Foreskin keratinocyte (primary cell): ENCODE measurements at places on chromosomes 11 and 22. TPM values are rescaled to one million over a fixed set of nuclear protein-coding genes. Genes with fewer than 3 reads are reported as not detected.
A peak's percentile ranks its signal among the peaks of the same experiment; 100 is the strongest.

GRCh38 chr11:590997-591396 is 14.7 kb downstream of the PHRF1 start:
- no peak for DNase-seq

- no peak for DNase-seq
Measured at GRCh38 chr11:101661559-101661958, 77.8 kb upstream of the TRPC6 start.

DNA sequence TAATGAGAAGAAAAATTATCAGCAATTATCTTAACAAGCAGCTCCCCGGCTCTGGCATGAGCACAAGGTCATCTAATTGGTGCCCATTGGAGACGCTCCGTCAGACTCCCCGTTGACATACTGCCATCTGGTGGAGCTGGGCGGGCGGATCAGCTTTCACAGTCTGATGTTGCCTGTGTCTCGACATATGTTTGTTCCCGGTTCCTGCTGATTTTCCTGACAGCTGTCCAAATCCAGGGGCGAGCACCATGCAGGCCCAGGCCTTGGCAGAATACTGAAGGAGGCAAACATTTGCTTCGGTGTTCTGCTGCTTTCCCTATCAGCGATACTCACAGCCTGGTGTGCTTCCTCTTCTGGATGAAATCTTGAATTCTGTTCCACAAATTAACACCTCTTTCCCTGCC is 43.8 kb upstream of the BARX2 start:
- peak; percentile 28 for DNase-seq

GRCh38 chr22:40479126-40479800 is 108.9 kb downstream of the SGSM3 start:
- no peak for DNase-seq

DNA sequence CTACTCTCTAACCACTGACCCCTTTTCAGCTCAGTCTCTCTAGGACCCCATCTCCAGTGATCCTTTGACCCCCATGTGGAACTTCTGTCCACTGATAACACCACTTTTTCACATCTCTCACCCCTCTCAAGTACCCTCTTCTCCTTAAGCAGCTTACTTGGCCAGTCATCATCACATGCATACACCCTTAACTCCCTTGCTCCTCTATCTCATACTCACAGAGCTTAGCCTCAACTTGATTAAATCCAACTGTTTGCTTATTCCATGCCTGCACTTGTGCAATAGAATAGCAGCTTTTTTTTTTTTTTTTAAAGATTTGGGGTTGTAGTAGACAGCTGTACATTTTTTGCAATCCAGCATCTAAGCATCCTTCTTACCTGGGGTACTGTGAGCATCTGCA is 22.2 kb downstream of the AQP11 start:
- DNase-seq = no peak

- no peak for DNase-seq
Measured at GRCh38 chr11:8786933-8787332, 104.3 kb downstream of the RPL27A start.

PARVG gene
- total RNA-seq = not detected in 2 replicates

DNA sequence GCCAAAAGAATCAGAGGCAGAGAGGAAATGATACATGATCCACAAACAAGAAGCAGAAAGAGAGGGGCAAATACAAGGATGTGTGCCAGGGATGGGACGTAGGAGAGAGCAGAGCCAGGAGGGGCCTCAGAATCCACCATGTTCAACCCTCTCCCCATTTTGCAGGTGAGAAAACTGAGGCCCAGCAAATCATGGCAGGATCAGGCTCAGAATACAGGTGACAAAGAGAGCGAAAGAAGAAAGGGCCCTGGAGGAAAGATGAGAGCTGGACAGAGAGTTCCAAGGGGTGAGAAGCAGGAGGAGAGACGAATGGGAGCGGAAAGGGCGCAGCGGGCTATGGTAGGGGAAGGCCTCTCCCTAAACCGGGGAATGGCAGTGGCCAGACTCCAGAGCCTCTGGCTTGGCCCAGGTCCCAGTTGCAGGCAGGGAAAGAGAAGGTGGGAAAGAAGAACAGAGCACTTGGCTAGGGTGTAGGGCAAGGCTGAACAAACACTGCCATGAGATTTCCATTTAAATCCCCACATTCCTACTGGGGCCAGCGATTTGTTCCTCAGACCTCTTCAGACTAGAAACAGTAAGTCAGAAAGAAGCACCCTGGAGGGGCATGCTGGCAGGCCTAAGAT is 44.4 kb upstream of the TSKU start:
- DNase-seq = no peak

DNA sequence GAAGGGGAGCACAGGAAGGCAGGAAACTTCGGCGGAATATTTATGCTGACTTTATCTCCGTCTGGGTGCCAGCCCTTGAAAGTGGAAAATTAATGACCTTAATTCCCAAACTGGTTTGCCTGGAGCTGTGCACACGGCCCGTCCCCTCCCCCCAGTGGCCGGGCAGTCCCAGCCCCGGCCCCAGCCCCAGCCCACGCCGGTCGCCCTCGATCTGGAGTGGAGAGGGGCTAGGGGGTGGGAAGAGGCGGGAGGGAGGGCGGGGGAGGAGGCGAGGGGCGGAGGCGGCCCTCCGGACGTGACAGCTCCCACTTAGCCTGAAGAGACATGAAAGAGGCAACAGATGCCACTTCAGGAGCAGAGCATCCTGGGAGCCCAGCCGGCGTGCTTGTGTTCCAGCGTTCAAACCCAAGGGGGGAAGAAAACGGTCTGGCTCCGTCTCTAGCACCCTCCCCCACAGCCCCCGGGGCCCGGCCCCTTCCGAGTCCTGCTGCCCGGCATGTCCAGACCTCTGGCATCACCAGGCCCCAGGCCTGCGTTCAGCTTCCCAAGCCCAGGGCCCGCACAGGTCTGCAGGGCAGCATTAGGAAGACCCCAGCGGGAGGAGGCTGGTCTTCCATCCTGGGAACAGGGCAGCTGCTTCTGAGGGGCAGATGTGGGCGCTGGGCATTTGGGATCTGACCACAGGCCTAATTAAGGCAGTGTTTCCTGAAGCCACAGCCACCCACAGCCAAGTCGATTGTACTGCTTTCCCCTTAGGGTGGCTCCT is 20.0 kb upstream of the LMO1 start:
- no peak for DNase-seq

- DNase-seq = no peak
Measured at GRCh38 chr11:33358150-33358831, 101.1 kb downstream of the HIPK3 start.

DNA sequence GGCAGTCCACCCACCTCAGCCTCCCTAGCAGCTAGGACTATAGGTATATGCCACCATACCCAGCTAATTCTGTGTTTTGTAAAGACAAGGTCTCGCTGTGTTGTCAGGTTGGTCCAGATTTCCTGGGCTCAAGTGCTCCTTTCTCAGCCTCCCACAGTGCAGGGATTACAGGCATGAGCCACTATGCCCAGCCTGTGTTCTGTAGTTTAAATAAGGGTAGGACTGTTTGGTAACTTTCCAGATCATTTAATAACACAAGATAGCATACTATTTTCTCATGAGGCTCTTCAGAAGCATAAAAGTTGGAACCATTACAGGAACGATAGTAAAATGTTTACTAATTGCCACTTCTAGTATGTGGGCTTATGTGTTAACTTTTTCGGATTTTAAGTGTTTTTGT is 38.0 kb upstream of the GRIK4 start:
- no peak for DNase-seq

HEPACAM gene
- total RNA-seq = not detected in 2 replicates

DNA sequence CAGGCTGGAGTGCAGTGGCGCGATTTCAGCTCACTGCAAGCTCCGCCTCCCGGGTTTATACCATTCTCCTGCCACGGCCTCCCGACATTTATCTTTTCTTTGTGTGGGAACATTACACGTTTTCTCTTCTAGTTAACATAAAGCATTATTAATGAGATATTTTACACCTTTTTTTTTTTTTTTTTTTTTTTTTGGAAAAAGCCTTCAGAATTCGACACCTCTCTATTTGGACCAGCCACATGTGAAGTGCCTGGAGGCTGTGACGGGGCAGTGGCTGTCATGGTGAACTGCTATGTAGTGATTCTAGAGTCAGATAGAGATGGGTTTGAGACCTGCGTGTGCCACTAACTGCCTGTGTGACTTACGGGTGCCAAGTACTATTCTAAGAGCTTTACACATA is 64.3 kb downstream of the SMIM38 start:
- no peak for DNase-seq

DNA sequence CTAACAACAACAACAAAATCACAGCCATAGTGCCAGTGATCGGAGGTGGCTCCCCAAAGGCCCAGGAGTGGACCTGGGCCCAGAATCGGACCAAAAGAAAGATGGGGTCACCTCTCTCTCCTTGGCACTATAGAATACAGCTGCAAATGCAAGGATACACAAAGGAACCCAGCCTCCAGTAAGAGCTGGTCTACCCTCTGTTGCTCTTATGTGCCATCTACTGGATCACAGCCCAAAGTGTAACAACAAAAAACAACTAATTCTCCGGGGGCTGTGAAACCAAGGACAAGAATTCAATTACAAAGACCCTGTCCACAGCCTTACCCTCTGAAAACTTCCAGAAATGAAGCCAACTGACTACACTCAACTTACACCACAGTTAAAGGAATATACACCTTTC is 21.6 kb downstream of the OR8G5 start:
- no peak for DNase-seq

ESAM gene
- total RNA-seq = not detected in 2 replicates

DNA sequence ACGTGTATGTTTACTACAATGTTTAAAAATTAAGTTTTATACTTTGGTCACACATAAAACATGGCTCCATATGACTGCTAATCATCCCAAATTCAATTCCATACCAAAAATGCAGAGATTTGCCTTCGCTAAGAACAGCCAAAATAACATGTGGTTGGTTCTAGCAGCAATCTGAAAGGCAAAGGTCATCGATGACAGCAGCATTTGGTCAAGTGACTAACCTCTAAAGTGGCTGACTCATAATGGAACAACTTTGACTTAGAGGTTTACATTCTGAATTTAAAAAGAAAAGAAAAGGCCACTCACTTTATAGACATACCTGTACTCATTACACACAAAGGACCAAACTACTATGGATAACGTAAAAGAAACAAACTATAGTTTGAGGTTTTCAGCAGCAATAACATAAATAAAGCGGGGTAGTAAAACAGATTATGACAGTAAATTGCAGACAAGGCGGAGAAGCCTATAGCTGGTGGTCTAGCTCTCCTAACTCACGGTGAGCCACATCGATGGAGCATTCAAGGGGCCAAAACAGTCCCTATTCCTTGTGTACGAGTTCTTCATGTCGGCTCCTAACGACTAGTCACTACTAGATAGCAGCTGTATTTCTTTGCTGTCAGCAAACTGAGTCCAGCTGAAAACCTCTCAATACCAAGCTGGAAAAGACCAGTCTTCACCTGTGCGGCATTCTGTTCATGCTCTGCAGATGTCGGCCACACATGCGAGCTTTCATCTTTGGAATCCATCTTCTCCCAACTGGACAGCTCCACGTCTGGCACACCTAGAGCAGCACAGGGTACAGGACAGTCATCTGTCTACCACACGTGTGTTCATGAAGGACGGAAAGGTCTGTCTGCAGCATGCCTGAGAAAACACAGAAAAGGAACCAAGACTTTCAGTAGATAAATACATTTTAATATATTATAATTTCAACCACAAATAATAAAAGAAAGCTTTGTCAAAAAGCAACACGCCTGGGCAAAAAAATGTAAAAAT is 42.1 kb downstream of the PRDM10 start:
- peak; percentile 79 for DNase-seq

OR56A1 gene
- not detected in 2 replicates for total RNA-seq

OR8A1 gene
- total RNA-seq = not detected in 2 replicates

GRCh38 chr11:69594481-69594880 is 46.5 kb upstream of the CCND1 start:
- DNase-seq = no peak

GRCh38 chr11:57653163-57653562 is 3.5 kb upstream of the YPEL4 start:
- DNase-seq = no peak

GRCh38 chr11:7533199-7534041 is 19.6 kb downstream of the PPFIBP2 start:
- DNase-seq = no peak

GRCh38 chr11:32088117-32088941 is 2.5 kb upstream of the RCN1 start:
- peak; percentile 88 for DNase-seq

SMIM35 gene
- total RNA-seq = not detected in 2 replicates

HTR3B gene
- not detected in 2 replicates for total RNA-seq

DNA sequence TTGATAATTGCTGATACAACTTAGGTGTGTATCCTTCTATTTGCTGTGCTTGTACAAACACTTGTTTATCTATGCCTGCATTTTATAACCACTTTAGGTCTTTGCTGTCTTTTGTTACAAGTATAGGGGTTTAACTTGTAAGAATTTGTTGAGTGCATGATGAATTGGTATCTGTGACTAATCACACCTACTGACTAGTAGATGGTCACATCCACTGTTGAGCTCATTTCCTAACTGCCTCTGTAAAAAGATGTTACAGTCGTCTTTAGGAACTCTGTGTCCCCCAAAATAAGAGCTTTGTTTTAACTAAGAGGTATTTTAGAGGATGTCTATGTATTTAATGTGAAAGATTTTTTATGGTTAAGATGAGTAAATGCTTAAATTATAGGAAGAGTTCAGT is 60.5 kb downstream of the HIPK3 start:
- peak; percentile 13 for DNase-seq

DNA sequence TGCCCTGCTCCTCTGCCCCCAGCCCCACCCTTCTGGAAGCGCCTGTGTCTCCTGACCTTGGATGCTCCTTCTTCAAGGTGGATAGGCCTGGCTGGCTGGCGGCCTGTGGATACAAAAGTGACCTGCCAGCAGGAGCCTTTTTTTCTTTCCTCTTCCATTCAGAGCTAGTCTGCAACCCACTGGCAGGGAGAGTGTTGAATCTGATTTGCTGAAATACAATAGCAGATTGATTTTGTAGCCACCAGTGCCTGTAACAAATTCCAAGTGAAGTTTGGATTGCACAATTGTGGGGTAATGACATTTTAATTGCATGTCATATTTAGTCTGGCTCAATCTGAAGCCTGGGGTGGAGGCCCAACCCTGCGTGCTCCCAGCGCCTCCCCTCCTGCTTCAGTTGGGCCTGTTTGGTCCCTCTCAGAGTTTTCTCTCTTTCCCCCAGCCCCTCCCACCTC is 97.2 kb downstream of the GRIK4 start:
- DNase-seq = no peak

DNA sequence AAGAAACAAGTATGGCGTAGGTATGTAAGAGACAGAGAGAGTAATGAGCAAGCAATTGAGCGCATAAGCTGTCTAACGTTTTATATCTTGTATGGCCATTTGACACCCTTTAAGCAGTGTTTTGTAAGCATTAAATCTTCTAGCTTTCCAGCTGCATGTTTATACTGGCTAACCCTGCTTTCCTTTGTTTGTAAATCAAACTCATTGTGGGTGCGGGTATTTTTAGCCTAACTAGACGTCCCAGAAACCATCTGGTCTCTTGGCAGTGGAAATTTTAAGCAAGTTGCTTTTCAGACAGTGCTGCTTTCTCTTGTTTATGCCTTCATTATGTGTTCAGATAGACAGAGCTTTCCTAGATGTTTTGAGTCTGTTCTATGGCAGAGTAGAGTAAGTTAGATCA is 73.5 kb downstream of the RNF169 start:
- DNase-seq = no peak

- DNase-seq = no peak
Measured at GRCh38 chr22:47606426-47606825, 844.0 kb downstream of the TBC1D22A start.

GRCh38 chr11:828506-829175 is 922 bp downstream of the CRACR2B start:
- no peak for DNase-seq
